H7 (cell line): ENCODE measurements at places on chromosomes 6 and 20. TPM values are rescaled to one million over a fixed set of nuclear protein-coding genes. Genes with fewer than 3 reads are reported as not detected.

The LMBRD1 gene
- total RNA-seq: 11.3 and 11.8 TPM in 2 replicates

The ATP5F1E gene
- total RNA-seq: 14.3 and 16.4 TPM in 2 replicates

The CPNE5 gene
- 0.04 and 0.42 TPM in 2 replicates for total RNA-seq

The RBM12 gene
- 49.5 and 50.0 TPM in 2 replicates for total RNA-seq

The CSNK2A1 gene
- 124 and 187 TPM in 2 replicates for total RNA-seq

The ZSWIM3 gene
- total RNA-seq: 5.4 and 5.7 TPM in 2 replicates

The UNC5CL gene
- 4.2 and 4.3 TPM in 2 replicates for total RNA-seq

The TCF21 gene
- 0.03 TPM in 1 of 2 replicates, not detected in the other for total RNA-seq

The SLC26A8 gene
- total RNA-seq: 0.03 TPM in 1 of 2 replicates, not detected in the other

The SLX4IP gene
- total RNA-seq: 3.9 TPM in 2 replicates

The JAG1 gene
- 21.9 and 30.0 TPM in 2 replicates for total RNA-seq

The ADGRB3 gene
- 0.21 and 0.22 TPM in 2 replicates for total RNA-seq

The PTPN1 gene
- total RNA-seq: 33.0 and 38.7 TPM in 2 replicates

The LAMP5 gene
- total RNA-seq: 0.78 and 1.4 TPM in 2 replicates

The TRIM39 gene
- 12.2 and 13.9 TPM in 2 replicates for total RNA-seq

The GSTA3 gene
- not detected in 2 replicates for total RNA-seq

The PLA2G7 gene
- total RNA-seq: 0.17 and 0.26 TPM in 2 replicates

The NOTCH4 gene
- 0.96 and 1.6 TPM in 2 replicates for total RNA-seq

The MTHFD1L gene
- 42.9 and 46.0 TPM in 2 replicates for total RNA-seq

The EPPIN gene
- 0.03 TPM in 1 of 2 replicates, not detected in the other for total RNA-seq

The NQO2 gene
- 40.5 and 76.0 TPM in 2 replicates for total RNA-seq

The ULBP3 gene
- 1.9 and 2.1 TPM in 2 replicates for total RNA-seq

The MRAP2 gene
- total RNA-seq: 4.2 and 4.7 TPM in 2 replicates

The PRDM1 gene
- total RNA-seq: 1.7 and 2.4 TPM in 2 replicates

The CEP85L gene
- 3.7 and 4.4 TPM in 2 replicates for total RNA-seq

The OGFR gene
- total RNA-seq: 50.1 and 57.1 TPM in 2 replicates

The TRIM31 gene
- total RNA-seq: not detected in 2 replicates

The PI16 gene
- not detected in 2 replicates for total RNA-seq

The COL9A3 gene
- 131 and 139 TPM in 2 replicates for total RNA-seq

The NUP153 gene
- total RNA-seq: 48.0 and 55.2 TPM in 2 replicates

The ASIP gene
- total RNA-seq: not detected in 2 replicates

The IL20RA gene
- total RNA-seq: 0.26 and 0.28 TPM in 2 replicates

The TREML2 gene
- total RNA-seq: not detected in 2 replicates

The THBD gene
- 1.2 and 1.5 TPM in 2 replicates for total RNA-seq

The HNF4A gene
- 3.7 and 11.4 TPM in 2 replicates for total RNA-seq
